ENCODE measurements at places on chromosomes 4 and X.

- DNase-seq = no peak
These were observed 1499.5 kb upstream of the ADGRL3 start for GRCh38 chr4:59700651-59701050.

- DNase-seq = no peak
These were observed 161.3 kb downstream of the ATP10D start for GRCh38 chr4:47646372-47646771.

DNA sequence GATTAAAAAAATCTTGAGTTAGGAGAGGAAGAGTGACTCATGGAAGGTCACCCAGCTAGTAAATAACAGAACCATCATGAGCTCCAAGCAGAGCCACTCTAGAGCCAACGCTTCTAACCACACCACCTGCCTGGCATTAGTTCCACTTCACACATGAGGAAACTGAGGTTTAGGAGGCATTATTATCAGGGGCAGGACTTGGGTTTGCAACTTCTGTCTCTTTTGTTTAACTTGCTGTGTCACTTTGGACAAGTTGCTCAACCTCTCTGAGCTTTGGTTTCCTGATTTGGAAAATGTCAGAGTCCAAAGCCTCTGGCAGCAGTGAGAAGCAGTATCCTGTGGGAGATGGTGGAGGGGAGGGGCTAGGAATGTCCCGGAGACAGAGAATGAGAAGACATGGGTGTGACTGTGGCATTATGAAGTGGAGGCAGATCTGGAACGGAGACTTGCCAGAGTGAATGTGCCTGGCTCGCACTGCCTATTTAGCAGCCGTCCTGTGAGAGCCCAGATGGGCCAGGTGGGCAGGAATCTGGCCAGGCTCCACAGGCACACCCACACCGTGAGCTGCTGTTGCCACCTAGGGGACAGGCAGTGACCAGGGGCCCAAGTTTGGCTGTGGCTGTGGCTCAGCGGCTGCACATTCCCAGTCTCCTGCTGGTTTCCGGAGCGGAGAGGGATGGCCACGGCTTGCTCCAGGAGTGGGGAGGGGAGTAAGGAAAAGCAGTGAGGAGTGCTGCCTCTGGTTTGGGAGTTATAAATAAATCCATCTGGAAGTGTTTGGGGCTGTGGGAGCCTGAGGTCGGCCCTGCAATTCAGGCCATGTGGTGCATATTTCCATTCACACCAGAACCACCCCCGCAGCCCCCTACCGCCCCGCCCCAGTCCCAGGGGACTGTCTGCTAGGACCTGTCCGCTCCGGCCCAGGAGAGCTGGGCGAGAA, 93.4 kb downstream of the NHSL2 start:
- DNase-seq = no peak

DNA sequence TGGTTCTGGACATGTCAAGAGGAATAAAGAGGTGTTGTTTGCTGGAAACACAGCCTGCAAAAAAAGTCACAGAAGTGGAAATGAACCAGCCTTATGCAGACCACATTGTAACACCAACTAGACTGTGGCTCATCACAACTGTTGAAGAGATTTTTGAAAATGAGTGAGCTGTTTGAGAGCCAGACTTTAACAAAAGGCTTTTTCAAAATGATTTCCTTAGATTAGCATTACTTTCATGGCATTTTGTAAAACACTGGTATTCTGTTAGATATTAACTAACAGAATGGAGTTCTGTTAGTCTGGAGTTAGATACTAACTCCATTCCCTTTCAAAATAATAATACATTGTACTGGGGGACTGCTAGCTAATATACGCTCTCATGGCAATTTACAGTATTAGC, 60.6 kb upstream of the GABRA2 start:
- DNase-seq = no peak

DNA sequence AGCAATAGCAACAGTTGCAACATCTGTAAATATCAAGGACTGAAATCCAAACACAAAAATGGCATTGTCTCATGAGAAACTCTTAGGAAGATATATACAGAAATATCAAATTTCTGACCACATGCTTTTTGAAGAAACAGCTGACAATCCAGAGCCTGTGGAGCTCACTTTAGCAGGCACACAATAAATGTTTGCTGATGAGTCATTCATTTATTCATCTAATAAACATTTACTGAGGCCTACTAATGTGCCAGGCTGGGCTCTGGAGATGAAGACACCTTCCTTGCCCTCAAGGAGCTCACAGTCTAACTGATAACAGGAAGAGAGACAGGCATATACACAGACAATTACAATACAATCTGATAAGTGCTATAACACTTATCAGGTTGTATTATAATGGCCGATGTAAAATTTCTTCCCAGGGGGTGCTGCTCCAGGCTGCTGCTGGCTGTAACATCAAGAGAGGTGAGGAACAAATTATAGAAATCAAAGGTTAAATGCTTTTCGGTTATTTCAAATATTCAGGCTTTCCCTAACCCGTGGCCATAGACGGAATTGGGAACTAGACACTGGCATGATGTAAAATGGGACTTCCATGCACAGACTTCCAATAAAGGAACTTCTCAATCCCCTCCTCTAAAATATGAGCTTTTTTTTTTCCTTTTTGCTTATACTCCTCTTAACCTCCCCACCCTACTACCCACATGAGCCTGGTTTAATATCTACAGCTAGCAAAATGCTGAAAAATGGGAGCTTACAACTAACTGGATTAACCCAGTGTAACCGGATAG, 16.8 kb upstream of the ZCCHC13 start:
- DNase-seq = no peak

DNA sequence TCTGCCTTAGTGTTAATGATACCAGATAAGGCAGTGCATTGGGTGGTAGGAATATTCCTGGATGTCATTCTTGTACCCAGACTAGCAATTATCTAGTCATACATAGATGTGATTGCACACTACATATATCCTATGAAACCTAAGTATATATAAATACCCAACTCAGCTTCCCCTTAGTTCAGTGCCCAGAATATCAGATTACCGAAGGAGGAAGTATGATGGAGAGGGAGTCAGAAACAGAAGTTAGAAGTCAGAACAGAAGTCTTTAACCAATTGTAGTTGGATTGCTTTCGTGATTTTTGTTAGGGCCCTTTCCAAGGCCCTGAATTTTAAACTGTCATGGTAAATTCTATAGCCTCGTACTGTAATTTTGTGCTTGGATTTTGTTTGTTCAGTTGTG, 42.9 kb downstream of the MOB1B start:
- DNase-seq = no peak

DNA sequence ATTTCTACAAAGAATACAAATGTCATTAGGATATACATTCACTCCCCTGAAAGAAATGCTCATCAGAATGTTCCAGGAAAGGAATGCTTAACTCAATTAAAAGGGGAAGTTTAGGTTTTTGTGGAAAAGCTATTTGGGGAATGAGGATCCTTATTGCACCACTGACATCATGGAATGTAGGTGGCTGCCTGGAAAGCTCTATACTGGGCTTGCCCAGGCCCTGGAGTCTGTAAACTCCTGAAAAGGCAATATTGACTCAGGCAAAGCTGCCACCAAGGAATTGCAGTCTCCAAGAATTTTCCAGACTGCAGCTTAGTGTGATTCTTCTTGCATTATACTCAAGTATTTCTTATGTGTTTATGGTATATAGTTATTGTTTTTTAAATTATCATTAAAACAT, 15.7 kb downstream of the DAPP1 start:
- no peak for DNase-seq

GRCh38 chrX:41276661-41277506, 57.1 kb upstream of the DDX3X start:
- no peak for DNase-seq

DNA sequence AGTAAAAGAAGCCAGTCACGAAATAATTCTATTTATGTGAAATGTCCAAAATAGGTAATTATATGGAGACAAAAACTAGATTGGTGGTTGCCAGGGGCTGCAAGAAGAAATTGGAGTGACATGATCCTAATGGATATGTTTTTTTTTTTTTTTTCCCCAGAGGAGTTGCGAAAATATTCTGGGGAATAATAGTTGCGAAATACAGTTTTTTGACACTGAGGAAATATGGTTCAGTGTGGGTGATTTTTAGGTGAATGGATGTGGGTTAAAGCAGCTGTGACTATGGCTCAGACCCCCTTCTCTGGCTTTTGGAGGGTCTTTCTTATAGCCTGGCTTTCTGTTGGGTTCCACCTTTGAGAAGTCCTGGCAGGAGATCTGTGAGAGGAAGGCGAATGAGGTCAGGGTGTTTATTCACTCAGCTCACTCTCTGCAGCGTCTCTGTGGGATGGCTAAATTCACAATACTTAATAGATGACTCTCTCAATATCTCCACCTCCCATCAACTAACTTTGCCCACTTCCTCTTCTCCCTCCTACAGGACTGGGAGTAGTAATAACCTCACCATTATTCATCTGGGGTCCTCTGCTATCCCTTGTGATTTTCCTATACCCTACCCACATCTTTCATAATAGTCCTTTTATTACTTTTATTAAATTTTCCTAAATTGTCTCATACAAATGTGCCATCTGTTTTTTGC, 15.3 kb upstream of the RAB9B start:
- no peak for DNase-seq

DNA sequence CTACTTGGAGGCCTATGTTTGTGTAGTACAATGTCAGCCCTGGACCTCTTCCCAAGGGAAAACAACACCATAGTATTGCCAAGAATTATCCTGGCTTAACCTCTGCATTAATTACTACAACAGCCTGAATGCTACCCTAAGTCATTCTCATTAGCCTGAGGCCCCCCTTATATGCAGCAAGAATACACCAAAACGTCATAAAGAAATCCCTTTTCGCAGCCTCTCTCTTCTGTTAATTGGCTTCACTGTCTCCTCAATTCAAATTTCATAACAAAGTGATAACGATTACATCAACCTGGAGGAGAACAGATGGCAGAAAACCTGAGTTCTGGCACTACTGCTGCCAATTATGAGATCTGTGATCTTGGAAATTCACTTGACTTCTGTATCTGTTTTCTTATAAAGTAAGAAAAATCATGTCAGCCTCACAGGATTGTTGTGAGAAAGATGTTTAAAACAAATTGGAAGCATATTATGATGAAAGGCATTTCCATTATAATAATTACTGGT, 1663.1 kb downstream of the STIM2 start:
- no peak for DNase-seq

DNA sequence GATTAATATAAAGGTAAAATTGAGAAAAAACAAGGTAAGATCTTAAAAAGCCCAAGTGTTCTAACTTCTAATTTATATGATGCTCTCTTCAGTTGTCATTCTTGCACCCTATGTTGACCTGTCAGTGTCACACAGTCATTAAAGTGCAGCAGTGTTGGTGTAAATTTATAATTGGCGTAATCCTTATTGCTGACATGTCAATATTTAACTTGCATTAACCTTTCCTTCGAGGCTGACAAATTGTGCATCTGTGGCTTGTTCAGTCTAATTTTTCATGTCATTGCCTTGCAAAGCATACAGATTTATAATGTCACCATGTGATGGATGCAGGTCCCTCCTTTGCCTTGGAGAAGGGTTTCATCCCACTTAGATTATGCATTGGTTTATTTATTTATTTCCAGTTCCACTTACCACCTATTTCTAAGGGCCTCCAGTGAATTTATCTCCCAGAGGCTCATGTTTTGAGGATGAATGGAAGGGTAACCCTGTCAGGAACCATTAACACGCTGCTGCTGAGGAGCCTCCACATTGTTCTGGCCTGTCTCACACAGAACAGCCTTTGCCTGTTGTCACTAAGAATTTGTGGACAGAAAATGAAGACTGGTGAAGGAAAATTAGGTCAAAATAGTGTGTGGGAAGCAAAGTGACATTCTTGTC, 1098.5 kb upstream of the LCORL start:
- DNase-seq = no peak

DNA sequence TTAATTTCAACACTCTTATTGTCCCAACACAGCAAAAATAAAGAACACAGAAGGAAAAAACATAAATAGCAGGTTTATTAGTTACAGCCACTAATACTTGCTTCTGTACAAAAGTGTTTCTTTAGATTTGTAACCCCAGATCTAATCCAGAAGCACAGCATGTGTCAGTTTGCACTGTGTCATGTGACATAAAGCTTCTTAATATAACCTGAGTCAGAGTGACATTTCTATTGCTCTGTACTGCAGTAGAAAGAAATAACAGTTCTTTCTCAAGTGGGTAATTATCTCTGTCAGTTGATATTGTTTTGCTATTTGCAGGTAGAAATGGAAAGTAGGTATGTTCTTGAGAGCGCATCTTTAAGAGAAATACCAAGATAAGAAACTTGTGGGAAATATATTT, 422.5 kb downstream of the ZIC3 start:
- no peak for DNase-seq

DNA sequence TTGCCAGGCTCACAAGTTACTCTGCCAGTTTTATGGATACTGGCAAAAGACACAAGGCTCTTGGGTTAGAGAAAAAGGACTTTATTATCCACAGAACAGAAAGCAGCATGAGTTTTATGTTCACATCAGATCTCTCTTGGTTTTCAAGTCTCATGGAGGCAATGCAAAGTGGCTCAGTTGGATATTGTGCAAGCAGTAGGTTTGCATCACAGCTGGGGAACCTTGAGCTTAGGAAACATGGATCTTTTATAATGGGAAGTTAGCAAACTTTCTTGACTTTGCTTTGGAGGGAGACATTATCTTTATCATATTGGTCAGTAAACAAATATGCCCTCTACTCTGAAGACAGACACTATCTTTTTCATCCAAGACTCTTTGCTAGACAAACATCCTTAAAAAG, 109.2 kb upstream of the GRPR start:
- DNase-seq = no peak

DNA sequence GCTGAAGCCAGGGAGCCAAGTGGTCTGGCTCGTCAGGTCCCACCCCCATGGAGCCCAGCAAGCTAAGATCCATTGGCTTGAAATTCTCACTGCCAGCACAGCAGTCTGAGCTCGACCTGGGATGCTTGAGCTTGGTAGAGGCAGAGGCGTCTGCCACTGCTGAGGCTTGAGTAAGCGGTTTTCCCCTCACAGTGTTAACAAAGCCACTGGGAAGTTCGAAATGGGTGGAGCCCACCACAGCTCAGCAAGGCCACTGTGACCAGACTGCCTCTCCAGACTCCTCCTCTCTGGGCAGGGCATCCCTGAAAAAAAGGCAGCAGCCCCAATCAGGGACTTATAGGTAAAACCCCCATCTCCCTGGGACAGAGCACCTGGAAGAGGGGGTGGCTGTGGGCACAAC, 353.8 kb downstream of the NAP1L3 start:
- no peak for DNase-seq

DNA sequence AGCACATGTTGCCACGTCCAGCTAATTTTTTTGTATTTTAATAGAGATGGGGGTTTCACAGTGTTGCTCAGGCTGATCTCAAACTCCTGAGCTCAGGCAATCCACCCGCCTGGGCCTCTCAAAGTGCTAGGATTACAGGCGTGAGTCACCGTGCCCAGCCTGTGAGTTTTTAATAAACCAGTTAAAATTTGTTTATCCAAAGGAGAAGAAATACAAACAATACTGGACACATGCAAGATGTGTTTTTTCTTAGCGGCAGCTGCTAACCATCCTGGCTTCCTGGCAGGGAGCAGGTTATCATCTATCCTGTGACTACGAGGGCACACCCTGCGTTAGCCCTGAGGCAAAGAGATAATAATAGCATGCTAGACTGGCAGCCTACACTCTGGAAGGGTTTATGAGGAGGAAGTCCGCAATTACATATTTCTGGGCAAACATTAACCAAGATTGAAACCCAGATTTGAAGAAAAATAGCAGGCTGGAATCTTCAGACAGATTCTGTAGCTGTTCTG, 191.4 kb downstream of the SPRY1 start:
- DNase-seq = no peak
